Activated CD8-positive, alpha-beta memory T cell treated with anti-CD3 and anti-CD28 coated beads, Interleukin-2, amount 50 U/mL, for 48 hours (primary cell): ENCODE measurements at places on chromosomes 2 and 18.

GRCh38 chr2:73292316-73292905 lies 937 bp downstream of the EGR4 start:
- DNase-seq: no peak

- no peak for DNase-seq
These were observed 82.6 kb upstream of the WIPF1 start for GRCh38 chr2:174680221-174680620.

GRCh38 chr2:108615480-108616090 lies 81.3 kb downstream of the LIMS1 start:
- no peak for DNase-seq

DNA sequence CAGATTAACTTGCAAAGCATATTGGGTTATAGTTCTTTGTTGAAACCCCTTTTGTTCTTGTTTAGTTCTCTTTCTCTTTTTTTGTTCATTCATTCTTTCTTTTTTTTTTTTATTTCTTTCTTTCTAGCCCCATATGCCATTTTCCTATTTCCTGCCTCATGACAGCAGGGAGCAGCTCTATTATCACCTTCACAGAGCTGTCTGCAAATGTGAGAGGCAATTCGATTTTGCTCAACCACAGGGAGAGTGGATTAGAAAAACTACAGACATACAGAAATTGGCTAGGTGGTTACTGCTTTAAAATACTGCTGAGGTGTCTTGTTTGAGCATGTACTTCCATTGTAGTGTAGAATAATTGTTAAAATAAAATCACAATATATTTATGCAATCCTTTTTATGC lies 44.2 kb upstream of the TBR1 start:
- DNase-seq: no peak

GRCh38 chr2:10038716-10039115 lies 4.6 kb upstream of the KLF11 start:
- no peak for DNase-seq

DNA sequence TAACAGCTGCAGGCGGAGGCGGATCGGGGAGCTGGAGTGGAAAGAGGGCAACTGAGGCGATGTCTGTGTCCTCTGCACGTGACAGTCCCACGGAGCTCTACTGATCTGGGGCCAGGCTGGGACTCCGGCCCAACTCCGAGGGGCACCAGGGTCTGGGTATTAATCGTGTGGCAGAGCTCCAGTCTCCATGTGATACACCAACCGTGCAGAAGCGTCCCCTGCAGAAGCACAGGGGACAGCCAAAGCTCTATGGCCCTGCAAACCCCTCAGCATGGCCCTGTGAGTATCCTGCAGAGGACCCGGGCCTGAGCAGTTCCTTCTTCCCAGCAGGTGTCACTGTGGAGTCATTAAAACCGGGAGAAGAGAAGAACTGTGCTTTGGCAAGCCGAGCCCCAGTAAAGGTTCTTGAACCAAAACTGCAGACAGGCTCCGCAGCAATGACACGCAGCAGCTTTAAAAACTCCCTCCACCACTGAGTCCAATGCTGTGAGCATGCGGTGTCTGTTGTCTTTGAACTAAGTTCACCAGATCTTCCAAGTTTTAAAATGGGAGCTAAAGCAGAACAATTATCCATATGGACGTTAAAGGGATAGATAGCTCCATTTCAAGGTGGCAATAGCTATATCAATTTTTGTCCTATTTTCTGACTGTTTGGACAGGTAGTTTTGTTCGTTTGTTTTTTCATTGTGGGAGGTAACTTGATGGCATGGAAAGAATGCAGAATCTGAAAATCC lies 79.4 kb downstream of the TMEM182 start:
- DNase-seq: peak; percentile 52

DNA sequence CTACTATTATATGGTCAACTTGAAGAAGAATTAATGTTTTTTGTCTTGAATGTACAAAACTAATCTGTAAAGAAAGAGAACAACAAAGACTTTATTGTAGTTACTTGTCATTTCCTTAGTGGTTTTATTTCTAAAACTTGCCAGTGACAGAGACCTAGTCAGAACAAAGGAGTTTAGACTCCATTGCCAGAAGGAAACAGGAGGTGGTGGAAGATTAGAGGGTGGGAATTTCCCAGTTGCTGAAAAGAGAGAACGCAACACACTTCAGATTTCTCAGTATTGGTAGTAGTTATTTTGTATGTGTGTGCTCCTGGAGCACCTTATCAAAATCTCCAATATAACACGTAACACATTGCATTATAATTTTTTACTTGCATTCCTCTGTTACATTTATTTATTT lies 81.4 kb downstream of the CDCA7 start:
- DNase-seq: no peak

- DNase-seq: no peak
These were observed 416.1 kb downstream of the LPIN1 start for GRCh38 chr2:12162269-12163247.
